ENCODE measurements at places on chromosomes 3 and 15.

DNA sequence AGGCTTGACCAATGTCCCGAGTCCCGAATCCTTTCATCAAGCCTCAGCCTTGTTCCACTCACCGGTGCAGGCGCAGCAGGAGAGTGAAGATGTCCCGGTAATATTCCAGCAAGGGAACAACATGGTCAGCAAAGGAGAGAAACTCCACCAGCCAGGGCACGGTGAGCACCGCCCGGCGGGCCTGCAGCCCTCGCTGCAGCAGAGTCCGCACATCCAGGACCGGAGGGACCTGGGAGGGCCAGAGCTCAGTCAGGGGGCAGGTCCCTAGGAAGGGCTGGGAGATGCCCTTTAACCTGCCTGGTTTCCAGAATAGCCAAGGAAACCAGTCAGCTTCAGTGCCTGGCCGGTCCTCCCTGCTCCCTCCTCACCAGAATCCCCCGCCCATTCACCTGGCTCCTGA is 6.4 kb downstream of the CDAN1 start:
- DNase-seq: no peak

- no peak for DNase-seq
Measured at GRCh38 chr3:177690306-177690705, 493.0 kb upstream of the TBL1XR1 start.

DNA sequence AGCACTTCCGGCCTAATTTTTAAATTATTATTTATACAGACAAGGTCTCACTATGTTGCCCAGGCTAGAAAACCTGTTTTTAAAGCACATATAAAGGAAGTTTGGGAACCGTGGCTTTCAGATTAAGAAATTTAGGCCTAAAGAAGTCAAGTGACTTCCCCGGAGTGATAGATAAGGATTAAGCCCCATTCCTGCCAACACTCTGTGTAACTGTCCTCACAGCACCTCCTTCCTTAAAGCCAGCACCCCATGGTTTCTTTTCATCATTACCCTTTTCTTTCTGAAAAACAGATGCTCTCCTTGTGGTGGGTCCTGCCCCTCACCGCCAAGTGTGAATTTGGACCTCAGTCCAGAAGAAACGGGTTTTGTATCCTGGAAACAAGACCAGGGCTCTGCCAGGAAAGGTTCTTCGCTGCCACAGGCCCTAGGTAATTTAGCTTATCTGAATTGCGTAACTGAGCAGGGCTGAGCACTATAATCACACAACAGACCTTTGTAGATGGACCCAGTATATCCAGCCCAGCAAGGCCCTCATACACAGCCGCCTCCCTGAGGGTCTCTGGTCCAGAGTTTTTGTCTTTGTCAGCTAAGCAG is 231.3 kb downstream of the PLCL2 start:
- DNase-seq: no peak

DNA sequence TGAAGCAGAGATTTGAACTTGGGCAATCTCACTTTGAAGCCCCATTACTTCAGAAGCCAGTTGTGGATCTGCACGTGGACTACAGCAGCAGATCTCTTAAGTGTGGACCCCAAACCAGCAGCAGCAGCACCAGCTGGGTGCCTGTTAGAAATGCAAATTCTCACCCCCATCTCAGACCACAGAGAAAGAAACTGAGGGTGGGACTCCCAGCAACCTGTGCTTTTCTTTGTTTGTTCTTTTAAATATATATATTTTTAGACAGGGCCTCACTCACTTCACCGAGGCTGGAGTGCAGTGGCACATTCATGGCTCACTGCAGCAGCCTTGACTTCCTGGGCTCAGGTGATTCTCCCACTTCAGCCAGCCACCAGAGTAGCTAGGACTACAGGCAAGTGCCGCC is 53.2 kb downstream of the SLTM start:
- no peak for DNase-seq

DNA sequence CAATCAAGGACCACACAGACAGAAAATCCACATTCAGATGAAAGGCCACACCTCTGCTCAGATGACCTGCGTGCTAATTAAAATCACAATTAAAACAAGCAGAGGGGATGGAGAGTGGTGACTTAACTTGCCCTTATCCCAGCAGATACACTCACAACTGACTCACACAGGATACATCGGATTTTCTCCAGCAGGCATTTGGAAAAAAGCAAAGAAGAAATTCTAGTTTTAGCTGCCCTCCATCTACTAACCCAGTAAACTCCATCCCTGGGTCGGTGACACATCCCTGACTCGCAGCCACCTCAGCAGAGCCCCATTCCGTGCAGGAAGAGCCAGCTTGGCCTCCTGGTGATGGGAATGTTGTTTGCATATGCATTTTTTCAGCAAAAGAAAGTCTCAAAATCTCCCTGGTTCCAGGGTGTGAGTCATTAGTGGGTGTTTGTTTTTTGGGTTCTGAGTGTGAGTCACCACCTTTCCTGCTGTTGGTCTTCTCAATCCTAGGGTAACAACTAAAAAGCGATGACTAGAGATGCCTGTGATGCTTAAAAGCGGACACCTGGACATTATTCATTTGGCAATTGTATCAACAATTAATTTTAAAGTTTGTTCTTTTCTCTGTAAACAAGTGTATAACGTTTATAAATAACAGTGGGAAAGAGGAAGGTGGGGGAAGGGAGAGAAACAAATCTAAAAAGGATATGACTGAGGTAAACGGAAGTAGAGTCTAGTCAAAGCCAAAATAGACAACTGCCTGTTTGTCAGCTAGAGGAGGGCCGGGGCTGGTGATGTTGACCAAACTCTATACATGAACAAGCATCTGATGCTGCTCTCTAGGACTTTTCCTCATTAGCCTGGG is 49.8 kb upstream of the SLC4A7 start:
- DNase-seq: peak; percentile 22

DNA sequence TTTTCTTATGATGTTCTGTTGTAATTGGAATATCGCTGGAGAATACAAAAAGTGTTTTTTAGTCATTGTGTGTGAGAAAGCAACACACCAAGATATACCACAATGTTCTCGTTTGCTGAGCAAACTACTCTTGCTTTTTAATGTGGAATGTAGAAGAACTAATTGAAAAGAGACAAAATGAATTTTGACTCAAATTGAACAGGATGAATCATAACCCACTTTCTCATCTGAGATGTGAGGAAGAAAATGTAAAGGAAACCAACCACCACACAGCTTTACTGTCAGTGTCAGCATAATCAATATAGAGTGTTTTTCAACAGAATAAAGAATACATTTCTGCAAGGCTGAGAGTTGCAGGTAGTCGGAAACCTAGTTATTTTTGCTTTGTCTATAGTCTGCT is 448.8 kb upstream of the TPRG1 start:
- no peak for DNase-seq

GRCh38 chr15:93420050-93420452 is 331.0 kb upstream of the RGMA start:
- no peak for DNase-seq

DNA sequence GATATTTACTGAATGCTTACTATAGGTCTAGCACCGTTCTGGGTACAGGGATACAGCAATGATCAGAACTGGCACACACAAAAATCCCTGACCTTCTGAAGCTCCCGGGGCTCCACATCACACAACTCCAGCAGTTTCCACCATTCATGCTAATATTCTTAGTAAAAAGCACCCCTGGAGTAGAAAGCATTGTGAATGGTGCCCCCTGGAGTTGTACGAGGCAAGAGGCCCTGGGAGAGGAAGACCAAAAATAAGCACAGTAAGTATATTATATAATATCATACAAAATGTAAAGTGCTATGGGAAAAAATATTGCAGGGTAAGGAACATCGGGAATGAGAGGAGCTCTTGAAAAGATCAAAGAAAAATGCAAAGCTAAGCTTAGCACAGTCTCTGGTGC is 790 bp upstream of the SRGAP3 start:
- no peak for DNase-seq

DNA sequence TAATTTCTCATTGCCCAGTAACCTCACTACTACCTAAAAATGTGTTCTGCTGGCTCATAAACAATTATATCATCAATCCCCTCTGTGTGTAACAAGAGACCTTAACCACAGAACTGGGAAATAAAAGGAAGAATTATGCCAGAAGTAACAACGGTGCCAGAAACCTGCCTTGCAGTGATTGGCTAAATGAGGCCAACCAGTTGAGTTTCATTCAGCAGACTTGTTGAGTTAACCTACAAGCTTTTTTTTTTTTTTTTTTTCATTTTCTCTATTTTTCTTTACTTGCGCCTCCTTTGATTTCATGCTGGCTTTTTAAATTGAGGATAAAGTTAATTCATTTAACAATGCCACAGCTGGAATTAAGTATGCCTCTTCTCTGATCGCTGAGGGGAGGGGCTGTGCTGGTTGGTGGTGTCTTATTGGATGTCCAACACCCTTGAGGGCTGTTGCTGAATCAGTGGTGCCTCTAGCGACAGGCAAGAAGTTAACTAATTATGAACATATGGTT is 30.0 kb upstream of the GMNC start:
- DNase-seq: no peak

DNA sequence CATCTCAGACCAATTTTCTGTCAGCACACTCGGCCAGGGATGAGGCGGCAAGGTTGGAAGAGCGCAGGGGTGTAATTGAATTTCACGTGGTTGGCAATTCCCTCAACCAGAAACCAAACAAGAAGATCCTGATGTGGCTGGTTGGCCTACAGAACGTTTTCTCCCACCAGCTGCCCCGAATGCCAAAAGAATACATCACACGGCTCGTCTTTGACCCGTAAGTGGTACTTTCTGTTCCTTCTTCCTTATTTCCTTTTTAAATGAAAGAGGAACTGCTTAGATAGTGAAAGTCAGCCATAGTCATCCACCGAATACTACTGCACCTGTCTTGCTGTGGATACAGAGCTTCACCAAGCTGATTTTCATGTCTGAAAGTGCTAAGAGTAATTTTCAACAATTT is 60.1 kb downstream of the SGO1 start:
- no peak for DNase-seq

GRCh38 chr15:49876401-49877038 is 242.5 kb downstream of the ATP8B4 start:
- no peak for DNase-seq

- DNase-seq: no peak
Measured at GRCh38 chr15:76930831-76931396, 635 bp upstream of the RCN2 start.

DNA sequence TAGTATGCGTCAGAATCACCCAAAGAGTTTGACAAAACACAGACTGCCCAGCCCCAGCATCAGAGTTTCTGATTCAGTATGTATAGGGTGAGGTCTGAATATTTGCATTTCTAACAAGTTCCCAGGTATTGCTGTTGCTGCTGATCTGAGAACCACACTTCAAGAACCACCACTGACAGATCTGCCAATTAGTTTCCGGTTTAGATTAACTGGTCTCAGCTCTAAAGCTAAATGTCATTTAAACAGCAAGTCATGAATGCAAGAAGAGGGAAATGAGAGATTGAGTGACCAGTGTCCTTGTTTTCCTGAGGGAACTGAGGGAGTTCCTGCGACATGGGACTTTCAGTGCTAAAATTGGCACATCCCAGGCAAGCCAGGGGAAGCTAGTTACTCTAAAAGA is 305.0 kb downstream of the ZNF385D start:
- no peak for DNase-seq

DNA sequence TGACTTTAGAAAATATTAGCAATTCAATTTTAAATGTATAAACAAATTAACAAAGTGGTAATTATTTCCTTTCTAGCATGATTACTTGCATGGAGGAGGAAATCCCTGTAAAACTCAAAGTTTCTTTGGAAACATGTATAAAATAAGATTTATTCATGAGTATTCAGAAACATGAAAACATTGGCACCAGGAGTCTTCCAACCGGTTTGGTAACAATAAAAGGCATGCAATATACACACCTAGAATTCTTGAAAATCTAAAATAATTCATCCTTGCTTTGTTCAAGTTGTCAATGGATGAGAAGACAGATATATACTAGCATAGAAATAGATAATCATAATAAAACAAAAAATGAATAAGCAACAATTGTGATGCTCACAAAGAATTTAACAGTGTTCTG is 76.4 kb downstream of the ZPLD1 start:
- DNase-seq: no peak
